ENCODE measurements at places on chromosomes 7 and 10.

DNA sequence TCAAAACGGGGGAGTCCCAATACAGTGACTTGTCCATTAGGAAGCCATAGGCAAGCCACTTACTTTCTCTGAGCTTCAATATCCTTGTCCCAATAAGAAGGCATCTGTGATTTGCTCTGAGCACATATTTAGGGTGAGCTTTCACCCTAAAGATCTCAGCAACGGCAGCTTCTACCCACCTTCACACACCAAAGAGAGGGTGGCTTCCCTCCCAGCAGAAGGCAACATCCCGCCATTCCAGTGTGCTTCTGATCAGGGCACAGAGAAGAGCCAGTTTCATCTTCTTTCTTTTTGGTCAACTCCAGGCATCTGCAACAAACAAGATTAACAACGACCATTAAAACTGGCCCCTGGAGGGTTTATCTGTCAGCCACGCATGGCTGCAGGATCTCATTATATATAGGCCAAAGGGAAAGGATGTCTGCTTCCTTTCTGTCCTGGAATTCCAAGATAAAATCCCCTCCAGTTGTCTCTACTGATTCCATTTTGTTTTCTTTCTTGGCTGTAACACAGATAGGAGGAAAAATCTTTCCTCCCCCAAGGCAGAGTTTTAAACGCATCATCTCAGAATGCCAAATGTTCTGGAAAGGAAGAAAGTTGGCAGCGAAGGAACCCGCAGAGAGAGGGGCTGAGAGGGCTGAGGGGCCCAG lies 491 bp upstream of the SH2D4B start:
- no peak for DNase-seq

GRCh38 chr7:51789489-51789888 lies 472.9 kb upstream of the COBL start:
- no peak for DNase-seq

GRCh38 chr10:70964245-70964644 lies 75.9 kb upstream of the PCBD1 start:
- DNase-seq, result no peak

GRCh38 chr7:42332605-42333222 lies 95.7 kb upstream of the GLI3 start:
- no peak for DNase-seq

- no peak for DNase-seq
Measured at GRCh38 chr7:98168904-98169621, 42.2 kb upstream of the BHLHA15 start.

GRCh38 chr7:52475001-52475582 lies 560.3 kb upstream of the POM121L12 start:
- DNase-seq, result no peak

DNA sequence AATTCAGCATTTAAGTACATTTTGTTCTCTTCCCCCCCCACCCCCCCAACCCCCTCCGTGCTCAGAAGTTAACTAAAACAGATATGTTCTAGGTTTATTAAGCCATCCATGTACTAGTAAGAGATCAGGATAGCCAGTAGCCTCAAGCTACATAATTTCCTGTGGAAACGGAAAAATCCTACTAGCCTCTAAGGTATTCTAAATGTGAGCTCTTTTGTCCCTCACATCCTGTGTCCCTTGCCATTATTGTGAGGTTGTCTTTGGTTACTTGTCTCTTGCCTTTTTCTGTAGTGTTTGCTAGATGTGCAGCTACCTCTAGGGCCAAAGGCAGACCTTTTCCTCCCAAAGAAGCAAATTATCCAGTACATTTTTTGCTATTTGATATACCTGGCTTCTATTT lies 92.1 kb downstream of the BTRC start:
- no peak for DNase-seq

- no peak for DNase-seq
Measured at GRCh38 chr7:29490094-29490607, 73.5 kb upstream of the PRR15 start.

DNA sequence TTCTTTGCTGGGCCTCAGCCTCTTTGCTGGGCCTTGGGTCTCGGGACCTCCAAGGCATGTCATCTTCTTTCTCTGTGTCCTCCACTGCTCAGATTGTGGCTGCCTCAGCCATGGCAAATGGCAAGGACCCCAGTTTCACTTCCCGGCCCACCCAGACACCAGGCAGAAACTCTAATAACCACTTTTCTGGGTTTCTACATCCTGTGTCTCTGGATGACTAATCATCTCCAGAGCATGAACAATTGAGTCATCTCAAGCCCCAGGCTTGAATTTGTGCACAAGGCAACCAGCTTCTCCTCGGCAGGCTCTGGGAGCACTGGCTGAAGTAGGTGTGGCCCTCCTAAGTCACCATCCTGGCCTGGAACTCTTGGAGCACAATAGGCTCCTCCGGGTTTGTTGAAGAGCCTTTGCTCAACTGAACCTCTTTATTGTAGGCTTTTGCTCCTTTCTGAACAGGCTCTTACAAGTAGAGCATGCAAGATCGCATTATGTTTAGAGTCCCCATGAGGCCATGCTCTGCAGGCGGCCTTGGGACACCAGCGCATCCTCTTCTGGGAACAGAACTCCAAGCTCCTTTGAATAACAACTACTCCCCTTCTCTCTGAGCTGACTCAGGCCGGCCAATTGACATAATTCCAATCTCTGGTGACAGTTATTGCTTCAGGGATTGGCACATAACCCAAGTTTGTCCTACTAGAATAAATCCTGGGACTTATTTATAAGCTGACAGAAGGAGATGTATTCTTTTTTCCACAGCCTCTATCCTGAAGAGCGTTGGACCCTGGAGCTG lies 218.1 kb downstream of the WDR11 start:
- DNase-seq, result no peak

DNA sequence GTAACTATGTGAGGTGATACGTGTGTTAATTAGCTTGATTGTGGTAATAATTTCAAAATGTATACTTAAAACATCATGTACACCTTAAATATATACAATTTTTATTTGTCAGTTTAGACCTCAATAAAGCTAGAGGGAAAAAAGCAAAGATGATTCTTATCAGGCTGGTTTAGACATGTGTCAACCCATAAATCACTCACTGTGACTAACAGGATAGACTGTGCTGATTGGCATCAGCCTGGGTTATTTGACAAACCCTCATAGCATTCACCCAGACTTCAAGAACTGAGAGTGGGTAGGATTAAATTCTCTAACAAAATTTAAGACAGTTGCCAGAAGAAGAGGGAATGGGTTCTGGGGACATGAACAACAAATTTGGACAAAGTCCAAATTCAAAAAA lies 73.8 kb upstream of the TMEM140 start:
- no peak for DNase-seq

- DNase-seq, result no peak
Measured at GRCh38 chr10:24425151-24425550, 216.2 kb downstream of the KIAA1217 start.

GRCh38 chr7:140304191-140304799 lies 94.0 kb downstream of the SLC37A3 start:
- DNase-seq, result peak; percentile 69

DNA sequence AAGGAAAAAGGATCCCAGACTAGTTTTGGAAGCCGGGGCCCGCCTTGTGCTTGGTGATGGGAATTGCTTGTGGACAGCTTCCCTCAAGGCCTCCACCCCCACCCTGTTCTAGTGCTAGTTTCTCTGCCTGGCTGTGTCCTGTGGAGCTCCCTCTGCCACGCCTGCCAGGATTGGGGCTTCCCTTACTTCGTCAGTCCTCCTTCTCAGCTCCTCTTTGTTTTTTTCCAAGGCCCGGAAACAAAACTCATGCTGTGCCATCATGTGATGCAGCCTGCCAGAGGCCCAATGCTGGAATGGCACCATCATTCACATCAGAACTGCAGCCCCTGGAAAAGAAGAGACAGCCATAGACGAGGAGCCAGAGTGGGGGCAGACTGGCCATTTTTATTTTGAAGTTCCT lies 11.2 kb downstream of the YKT6 start:
- DNase-seq, result no peak

GRCh38 chr7:41691286-41692190 lies 11.4 kb downstream of the INHBA start:
- no peak for DNase-seq

- peak; percentile 85 for DNase-seq
Measured at GRCh38 chr7:140229591-140230515, 53.1 kb upstream of the KDM7A start.

DNA sequence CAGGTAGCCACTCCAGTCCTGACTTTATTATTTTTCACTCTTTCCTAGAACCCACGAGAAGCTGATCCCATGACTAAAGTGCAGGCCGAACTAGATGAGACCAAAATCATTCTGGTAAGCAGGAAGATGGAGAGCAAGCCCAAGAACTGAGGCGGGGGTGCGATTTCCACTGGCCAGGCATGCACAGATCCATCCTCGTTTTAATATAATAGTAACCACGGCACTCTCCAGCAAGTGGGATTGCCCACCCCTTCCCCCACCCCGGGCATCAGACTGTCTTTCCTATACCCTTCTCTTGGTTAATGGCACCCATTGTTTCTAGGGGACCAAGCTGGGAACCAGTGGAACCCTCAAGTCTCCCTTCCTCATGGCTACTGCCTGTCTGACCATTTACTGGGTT lies 7.3 kb downstream of the YKT6 start:
- no peak for DNase-seq

DNA sequence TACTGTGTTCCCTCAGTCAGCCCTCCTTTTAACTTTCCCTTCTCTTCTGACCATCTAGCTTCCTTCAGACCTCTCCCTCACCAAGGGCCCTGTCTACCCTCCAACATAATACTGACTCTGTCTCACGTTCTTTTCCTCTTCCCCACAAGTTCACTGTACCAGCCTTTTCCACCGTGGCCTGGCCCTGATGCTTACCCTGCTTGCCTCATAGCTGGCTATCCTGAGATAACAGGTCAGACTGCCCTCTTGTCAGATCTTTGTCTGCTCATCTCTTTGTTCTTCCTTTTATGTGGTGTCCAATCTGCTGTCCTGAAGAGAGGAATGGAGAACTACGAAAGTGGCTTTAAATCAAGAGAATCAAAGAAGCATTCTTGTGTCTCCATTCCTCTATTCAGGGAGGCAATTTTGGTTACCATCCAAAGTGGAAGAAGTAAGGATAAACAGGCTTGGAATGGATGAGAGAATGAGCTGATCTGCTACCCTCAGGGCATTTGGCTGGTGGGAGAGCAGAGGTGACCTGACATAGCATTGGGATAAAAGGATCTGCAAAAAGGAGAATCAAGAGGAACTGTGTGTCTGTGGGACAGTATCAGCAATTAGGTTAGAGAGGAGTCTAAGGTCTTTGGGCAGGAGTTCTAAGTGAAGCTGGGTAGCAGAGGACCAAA lies 8.1 kb downstream of the BTAF1 start:
- DNase-seq, result no peak

DNA sequence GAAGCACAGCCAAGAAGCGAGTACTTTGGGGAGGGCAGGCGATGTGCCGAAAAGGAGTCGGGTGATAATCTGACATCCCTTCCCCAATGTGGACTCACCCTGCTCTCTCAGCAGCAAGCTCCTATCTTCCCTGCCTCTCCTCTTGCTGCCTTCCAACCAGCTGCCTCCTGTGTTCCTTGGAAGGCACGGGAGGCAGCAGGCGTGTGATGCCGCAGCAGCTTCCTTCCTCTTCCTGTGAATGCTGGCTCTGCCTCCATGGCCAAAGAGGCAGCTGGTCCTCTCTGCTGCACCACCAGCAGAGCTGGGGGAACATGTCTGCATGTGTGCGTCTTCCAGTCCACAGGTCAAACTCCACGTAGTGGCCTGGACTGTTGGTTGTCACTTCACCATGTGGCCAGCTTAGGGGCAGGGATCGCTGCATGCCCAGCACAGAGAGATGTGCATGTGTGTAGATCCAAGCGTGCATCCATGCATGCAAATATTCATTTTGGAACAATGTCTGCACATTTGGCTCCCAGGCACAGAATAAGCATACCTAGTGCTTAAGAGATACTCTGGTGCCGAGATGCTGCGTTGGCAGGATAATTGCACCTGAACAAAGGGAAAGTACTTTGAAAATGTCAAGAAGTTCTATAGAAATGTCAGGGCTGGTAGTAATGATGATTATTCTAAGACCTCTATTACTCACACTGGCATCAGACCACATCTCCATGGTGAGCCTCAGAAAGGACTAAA lies 499.8 kb downstream of the PLXNA4 start:
- no peak for DNase-seq

DNA sequence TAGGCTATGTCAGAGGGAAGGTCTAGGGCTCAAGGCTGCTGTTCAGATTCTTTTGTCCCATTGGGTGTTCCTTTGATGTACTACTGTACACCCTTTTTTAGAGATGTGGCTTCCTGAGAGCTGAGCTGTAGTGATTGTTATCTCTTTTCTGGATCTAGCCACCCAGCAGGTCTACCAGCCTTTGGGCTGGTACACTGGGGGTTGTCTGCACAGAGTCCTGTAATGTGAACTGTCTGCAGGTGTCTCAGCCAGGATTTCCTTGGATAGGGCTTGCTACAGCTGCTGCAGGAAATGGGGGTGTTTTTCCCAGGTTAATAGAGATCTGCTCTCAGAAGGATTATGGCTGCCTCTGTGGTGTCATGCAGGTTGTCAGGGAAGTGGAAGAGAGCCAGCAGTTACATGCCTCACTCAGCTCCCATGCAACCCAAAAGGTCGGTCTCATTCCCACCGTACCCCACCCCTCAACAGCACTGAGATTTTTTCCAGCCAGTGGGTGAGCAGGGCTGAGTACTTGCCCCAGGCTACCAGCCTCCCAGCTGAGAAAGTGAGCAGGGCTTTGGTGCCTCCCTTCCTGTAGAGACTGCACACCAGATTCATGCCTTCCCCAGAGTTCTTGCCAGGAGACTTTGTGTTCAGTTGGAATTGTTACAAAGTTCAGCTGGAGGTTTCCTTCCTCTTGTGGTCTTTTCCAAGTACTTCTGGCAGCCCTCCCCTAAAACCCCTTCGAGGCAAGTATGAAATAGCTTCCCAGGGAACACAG lies 63.3 kb downstream of the ZNF107 start:
- no peak for DNase-seq

DNA sequence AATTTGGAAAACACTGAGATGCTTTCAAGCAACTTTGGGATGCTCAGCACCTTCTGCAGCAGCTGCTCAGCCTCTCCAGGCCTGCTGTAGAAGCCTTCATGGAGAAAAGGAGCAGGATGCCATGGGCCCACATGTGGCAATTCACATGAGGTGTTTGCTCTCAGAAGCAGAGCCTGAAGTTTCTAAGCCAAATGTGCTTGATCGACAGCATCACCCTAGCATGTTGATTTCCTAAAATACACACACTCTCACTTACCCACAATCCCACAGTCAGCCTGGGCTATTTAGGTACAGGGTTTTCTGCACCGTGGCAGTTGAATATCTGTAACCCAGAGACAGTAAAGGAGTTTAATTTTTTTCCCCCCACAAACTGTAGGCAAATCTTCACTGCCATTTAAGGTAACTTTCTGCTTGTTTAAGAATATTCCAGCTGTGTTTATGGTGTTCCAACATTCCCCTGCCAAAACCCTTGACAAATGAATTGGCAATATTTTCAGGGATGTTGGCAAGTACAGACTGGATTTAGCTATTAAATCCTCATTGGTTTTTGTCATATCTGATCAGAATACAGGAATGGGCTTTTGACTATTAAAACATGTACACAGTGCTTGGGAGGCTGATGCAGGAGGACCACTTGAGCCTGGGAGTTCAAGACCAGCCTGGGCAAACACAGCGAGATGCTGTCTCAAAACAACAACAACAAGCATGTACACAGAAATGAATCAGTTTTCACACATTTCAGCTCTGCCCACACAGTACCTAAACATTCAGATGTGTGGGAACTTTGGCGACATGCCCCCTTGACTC lies 244.2 kb downstream of the CELF2 start:
- no peak for DNase-seq

Data from CD4-positive, alpha-beta T cell treated with Interleukin-2 at 100 ng/mL for 4 hours (primary cell).